ENCODE measurements at places on chromosomes 12 and 14.

- DNase-seq: peak; percentile 8
Measured at GRCh38 chr12:41188058-41188840, at the start of gene PDZRN4. Gene PDZRN4 (plus strand): TSS chr12:41188320.

- DNase-seq: no peak
Measured at GRCh38 chr14:98234208-98234607, 1037.8 kb downstream of the BCL11B start.

DNA sequence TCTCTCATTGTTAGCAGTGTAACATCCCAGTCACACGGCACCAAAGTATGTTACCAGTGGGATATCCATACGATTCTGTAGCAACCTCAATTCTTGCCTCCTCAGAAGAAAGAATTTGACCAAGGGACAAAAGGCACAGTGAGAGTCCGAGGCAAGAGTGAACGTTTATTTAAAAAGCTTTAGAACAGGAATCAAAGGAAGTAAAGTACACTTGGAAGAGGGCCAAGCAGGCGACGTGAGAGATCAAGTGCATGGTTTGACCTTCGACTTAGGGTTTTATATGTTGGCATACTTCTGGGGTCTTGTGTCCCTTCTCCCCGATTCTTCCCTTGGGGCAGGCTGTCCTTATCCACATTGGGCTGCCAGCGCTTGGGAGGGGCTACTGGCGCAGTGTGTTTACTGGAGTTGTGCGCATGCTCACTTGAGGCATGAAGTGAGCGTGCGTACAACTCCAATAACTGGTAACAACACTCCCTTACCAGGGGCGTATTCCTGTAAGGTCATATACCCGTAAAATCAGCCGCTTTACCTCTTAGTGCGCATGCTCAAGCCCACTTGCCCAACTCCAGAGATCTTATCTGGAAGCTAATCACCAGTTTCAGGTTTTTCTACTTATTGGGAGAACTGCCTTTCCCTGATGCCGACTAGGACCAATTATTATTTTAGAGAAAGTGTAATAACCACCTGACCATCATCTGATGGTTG lies 71.7 kb downstream of the FAR2 start:
- DNase-seq: no peak

DNA sequence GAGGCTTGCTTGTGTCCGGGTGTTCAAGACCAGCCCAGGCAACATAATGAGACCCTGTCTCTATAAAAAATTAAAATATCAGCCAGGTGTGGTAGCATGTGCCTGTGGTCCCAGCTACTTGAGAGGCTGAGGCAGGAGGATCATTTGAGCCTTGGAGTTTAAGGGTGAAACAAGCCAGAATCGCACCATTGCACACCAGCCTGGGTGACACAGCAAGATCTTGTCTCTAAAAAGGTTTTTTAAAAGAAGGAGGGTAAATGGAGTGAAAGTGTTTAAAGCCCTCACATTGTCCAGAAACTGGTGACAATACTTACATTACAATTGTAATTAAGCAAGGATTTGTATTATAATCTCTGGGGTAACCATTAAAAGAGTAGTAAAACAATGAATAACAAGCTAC lies 64.2 kb downstream of the SINHCAF start:
- DNase-seq: no peak

GRCh38 chr12:275812-276211 lies 13.2 kb upstream of the SLC6A13 start:
- DNase-seq: no peak

GRCh38 chr12:80374615-80375014 lies 69.4 kb upstream of the PTPRQ start:
- DNase-seq: no peak

- no peak for DNase-seq
Measured at GRCh38 chr12:27208414-27208750, 35.7 kb upstream of the STK38L start.

- no peak for DNase-seq
Measured at GRCh38 chr12:77923882-77924281, 93.2 kb downstream of the NAV3 start.

- peak; percentile 28 for DNase-seq
Measured at GRCh38 chr12:26678697-26679660, 154.0 kb downstream of the ITPR2 start.

- no peak for DNase-seq
Measured at GRCh38 chr14:22515929-22516328, 73.1 kb downstream of the DAD1 start.

DNA sequence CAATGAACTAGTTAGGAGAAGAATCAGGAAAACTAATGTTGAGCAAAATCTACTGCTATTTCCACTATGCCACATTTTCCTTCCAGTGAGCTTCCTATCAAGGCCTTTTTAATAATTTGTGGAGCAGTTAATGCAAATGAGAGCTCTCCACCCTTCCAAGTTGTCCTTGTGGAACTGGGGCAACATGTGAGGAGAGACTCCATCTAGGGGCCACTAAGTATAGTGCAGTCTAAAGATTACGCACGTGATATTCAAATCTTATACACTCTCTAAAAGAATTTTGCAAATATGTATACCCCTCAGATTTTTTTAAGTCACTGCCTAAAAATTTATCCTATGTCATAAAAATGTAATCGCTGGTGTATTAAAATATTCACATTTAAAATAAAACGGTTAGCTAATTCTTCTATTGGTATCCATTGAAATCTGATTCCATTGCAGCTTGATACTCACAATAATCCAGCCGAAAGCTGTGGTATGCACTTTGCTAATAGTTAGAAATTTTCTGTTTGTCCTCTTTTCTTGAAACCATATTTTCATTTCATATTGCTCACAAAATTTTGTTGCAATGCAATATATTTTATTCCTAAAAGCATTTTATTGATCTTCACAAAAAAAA lies 100.1 kb downstream of the PAH start:
- DNase-seq: peak; percentile 23

DNA sequence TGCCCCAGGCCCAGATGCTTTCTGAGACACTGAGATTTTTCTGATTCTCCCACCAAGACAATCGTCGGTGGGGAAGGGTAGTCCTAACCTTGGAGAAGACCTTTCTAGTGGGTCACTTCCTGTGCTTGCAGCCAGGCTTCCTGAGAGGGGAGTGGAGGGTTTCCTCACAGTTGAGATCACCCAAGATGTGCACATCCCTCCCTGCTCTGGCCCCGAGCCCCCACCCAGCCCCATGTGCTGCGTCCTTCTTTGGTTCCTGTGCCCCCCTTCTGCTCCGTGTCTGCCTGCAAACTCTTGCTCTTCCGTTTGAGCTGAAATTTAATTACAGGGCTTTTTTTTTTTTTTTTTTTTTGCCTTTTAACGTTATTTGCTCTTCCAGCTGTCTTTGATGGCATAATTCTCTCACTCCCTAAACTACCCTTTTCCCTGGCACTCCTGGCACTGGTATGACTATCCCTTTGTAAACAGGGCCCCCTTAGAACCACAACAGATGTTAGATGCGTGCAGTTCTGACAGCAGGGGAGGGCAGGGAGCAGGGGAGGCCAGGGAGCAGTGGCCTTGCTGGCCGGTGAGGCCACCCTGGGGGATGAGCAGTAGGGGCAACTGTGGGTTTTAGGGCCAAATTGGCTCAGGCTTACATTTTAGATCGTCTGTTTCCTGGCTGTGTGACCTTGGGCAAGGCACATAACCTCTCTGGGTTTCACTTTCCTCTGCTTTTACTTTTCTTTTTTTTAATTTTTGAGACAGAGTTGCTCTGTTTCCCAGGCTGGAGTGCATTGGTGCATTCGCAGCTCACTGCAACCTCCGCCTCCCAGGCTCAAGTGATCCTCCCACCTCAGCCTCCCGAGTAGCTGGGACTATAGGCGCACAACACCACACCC lies 144.5 kb downstream of the PHETA1 start:
- DNase-seq: no peak

DNA sequence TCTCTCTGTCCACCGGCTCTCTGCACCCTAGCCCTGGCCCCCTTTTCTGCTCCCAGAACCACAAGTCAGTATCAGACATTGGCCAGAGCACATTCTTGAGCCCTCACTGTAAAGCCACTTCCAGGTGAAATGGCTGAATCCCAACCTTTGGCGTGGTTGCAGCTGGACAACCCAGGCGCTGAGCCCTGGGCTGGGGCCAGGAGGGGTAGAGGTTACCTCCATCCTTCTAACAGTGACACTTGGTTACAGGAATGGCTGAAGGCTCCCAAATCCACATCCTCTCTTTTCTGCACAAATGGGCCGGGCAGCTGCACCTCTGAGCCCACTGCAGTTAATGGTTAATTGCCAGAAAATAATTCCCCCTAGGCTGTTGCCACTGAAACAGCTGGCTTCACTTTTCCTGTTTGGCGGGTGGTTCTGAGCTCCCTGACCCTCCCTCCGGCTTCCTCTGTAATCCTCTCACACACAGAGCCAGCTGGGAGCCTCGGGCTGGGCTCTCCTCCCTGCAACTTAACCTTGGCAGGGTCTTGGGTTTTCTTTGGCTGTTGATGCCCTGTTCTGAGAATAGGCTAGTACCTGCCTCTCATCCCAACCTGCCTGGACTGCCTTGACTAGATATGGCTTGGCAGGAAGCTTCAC lies 44.1 kb downstream of the TSPAN11 start:
- no peak for DNase-seq

DNA sequence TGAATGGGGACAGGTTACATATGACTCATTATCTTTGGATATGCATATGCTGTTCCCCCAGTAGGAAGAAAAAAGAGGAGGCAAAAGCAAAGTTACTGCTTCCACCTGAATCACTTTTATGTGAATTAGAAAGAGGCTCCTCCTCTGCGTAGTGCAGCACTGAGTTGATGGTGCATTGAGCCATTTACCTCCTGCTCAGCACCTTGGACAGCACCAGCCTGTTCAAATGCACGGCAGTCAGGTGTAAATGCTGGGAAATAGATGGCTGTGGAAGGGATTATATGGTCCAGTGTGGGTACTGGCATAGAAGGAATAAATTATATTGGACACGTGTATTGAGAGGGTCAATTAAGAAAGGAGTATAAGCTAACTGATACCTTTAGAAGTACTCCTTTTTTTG lies 541.9 kb upstream of the SEL1L start:
- DNase-seq: no peak

DNA sequence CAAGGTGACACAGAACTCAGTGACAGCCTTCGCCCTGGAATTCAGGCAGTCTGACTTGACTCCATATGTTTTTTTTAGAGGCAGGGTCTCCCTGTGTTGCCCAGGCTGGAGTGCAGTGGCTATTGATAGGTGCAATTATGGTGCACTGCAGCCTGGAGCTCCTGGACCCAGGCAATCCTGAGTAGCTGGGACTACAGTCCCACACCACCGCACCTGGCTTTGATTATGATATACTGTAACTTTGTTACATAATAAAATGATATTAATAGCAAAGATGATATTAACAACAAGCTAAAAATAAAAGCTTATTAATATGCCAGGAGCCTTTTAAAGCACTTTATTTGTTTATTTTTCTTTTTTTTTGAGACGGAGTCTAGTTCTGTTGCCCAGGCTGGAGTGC lies 9.8 kb downstream of the VSIG10 start:
- no peak for DNase-seq

GRCh38 chr14:45150386-45150890 lies 14.7 kb downstream of the FANCM start:
- DNase-seq: no peak

DNA sequence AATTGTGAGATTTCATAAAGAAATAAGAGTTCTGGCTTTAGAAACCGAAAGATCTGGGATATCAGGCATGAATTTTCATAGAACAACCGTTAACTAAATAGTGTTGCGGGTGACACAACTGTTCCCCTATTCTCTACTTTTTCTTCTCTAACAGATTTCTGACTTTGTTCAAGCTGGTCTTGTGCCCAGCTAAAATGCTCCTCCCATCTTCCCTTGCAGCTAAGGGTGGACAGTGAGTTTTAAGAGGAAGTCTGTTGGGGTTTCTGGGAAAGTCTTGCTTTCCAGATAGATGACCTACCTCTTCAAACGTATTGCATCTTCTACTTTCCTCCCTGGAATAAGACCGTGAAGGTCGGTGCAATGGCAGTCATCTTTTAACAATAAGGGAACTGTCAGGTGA lies 18.7 kb downstream of the CCDC63 start:
- no peak for DNase-seq

DNA sequence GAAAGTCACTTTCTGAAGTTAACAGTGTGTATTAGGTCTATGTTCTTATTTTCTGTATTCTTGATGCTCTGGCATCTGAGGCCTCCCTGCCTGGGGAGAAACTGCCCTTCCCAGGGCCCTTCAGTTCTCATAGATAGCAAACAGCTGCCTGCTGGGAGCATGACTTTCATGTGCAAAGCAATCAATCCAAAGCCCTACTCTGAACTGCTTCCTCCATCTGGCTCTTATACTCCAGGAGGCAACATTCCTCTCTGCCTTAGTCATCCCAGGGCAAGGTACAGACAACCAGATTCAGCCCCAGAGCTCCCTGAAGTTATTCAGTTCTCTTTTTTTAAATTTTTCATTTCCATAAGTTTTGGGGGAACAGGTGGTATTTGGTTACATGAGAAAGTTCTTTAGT lies 41.7 kb upstream of the RIN3 start:
- peak; percentile 72 for DNase-seq

- DNase-seq: peak; percentile 40
Measured at GRCh38 chr12:49667325-49668090, 39.7 kb downstream of the FMNL3 start.

DNA sequence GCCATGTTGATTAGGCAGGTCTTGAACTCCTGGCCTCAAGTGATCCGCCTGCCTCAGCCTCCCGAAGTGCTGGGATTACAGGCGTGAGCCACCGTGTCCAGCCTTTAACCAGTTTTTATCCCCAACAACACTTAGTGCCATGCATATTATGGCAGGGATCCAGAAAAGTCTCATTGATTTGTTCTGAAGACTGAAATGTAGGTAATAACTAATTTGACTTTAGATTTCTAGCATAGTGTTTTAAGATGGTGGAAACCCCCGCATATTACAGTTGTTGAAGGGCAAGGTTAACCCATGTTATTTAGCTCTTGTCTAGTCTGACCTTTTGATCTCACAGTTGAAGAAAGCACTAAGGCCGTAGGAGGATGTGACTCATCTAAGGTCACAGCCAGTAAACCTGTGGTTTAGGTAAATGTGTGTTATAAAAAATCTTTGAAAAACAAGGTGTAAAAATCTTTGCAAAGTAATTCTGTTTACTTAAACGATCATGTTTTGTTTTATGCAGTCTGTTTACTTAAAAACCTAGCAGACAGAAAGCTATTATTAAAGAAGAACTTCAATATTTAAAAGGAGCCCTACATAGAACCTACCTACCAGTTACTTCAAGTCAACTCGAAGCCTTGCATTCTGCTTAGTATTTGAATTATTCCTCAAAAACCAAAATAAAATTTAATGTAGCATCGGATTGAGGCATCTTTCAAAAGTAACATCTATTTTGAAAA lies 24.8 kb downstream of the BICDL1 start:
- DNase-seq: no peak

GRCh38 chr12:45981075-45981837 lies 9.1 kb downstream of the SCAF11 start:
- DNase-seq: no peak

GRCh38 chr12:81332054-81332453 lies 254.2 kb downstream of the ACSS3 start:
- no peak for DNase-seq

GRCh38 chr12:102562836-102563425 lies 82.6 kb upstream of the IGF1 start:
- no peak for DNase-seq

- no peak for DNase-seq
Measured at GRCh38 chr12:55726971-55727370, 1.8 kb downstream of the CD63 start.

GRCh38 chr12:132108211-132108832 lies 35.8 kb downstream of the DDX51 start:
- DNase-seq: no peak

GRCh38 chr12:70982991-70983390 lies 62.5 kb upstream of the PTPRR start:
- no peak for DNase-seq
